Activated naive CD8-positive, alpha-beta T cell treated with anti-CD3 and anti-CD28 coated beads, Interleukin-2, amount 50 U/mL, for 16 hours (primary cell): ENCODE measurements at places on chromosomes 12 and 14.
A peak's percentile ranks its signal among the peaks of the same experiment; 100 is the strongest.

GRCh38 chr12:62813031-62813829 is 121.7 kb downstream of the PPM1H start:
- DNase-seq = no peak

DNA sequence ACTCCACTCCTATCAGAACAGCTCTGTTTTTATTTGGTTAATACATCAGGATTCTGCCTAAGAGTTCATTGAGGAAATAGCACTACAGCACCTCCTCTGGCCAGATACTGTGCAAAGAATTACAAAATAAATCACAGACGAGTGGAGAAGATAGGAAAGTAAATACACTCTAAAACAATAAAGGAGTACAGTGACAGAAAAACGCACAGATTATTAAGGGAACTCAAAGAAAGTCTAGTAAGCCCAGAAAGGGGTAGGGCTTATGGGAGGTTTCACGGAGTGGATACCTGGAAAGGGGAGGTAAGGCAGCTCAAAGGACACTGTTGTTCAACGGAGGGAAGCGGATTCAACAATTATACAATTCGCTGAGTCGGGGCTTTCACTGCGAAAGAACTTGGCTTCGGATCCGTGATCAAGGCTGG is 5.5 kb downstream of the OR10AD1 start:
- DNase-seq = no peak

DNA sequence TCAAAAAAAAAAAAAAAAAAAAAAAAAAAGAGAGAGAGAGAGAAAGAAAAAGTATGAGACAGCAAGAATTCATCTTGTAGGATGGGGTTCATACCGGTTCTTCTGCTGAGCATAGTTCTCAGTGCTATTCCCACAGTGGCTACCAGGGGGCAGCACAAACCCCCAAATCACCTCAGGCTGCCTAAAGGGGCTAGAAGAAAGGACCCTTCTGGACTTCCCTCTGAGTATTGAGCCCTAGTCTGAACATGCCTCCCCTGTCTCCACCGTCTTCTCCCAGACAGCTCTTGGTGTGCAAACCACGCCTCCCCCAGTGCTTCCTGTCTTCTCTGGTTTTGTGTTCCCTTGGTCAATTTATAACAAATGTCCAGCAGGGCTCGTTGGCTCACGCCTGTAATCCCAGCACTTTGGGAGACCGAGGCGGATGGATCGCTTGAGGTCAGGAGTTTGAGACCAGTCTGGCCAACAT is 31.3 kb upstream of the SMUG1 start:
- DNase-seq = peak; percentile 37

GRCh38 chr14:60648934-60649874 is at the start of gene SIX1:
Gene SIX1, minus strand, starts transcription at chr14:60649477. Its CDS starts 288 bp downstream, at chr14:60649189.
- DNase-seq = no peak

GRCh38 chr14:72599579-72600470 is 294.1 kb downstream of the DPF3 start:
- no peak for DNase-seq

DNA sequence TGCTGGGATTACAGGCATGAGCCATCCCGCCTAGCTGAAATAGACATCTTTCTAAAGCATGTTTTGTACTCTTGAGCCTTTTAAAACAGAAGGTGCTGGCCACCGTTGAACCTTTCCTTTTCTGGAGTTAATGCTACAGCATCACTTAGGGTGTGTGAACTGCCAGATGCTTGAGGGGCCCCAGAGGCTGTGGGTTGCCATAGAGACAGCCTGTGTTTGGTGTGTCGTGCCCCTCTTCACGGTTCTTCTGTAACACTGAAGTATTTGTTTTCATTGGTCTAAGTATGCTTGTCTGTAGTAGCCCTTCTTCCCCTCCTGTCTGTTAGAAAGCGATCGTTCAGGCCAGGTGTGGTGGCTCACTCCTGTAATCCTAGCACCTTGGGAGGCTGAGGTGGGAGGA is 30.8 kb downstream of the PLEKHG3 start:
- DNase-seq = no peak

DNA sequence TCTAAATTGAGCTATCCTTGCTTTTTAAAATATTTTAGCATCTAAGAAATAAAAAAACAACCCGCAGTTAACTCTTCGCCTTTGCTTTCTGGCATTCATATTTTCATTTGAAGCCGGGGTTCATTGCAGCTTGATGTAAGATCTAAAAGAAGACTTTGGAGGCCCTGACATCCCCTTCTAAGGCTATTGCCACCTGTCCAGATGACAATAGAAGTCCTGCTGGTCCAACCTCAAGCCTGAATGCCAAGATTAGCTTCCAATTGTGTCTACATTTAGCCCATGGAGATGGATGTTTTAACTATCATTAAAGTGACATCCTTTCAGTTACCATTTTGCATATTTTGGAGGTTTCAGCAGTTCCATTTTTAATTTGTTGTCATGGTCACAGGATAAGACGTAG is 51.6 kb upstream of the ATP2A2 start:
- no peak for DNase-seq

- no peak for DNase-seq
These were observed 237.6 kb downstream of the BCAT1 start for GRCh38 chr12:24711056-24712008.

GRCh38 chr12:124306686-124307555 is 12.0 kb downstream of the RFLNA start:
- no peak for DNase-seq

DNA sequence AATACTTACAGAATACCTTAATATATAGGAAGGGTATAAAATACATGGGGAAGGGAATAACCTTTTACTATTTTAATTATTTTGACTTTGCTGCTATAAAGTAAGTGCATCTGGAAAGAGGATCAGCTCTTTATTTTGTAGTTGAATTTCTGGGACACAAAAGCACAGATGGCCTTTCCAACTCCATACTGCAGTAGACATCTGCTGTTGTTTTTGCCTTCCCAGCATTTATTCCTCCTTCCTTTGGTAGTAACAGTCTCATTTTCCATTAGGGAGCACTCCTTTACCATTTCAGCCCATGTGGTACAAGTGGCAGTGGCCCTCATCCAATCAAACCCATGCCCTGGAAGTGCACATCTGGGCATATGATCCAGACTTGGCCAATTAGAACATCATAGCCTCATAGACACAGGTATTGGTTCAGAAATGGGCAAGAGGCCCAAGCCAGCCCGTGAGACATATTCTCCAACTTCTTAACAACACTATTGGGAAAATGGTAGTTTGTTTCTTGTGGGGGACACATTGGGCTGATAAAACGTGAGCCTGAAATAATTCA is 64.8 kb upstream of the YARS2 start:
- no peak for DNase-seq

DNA sequence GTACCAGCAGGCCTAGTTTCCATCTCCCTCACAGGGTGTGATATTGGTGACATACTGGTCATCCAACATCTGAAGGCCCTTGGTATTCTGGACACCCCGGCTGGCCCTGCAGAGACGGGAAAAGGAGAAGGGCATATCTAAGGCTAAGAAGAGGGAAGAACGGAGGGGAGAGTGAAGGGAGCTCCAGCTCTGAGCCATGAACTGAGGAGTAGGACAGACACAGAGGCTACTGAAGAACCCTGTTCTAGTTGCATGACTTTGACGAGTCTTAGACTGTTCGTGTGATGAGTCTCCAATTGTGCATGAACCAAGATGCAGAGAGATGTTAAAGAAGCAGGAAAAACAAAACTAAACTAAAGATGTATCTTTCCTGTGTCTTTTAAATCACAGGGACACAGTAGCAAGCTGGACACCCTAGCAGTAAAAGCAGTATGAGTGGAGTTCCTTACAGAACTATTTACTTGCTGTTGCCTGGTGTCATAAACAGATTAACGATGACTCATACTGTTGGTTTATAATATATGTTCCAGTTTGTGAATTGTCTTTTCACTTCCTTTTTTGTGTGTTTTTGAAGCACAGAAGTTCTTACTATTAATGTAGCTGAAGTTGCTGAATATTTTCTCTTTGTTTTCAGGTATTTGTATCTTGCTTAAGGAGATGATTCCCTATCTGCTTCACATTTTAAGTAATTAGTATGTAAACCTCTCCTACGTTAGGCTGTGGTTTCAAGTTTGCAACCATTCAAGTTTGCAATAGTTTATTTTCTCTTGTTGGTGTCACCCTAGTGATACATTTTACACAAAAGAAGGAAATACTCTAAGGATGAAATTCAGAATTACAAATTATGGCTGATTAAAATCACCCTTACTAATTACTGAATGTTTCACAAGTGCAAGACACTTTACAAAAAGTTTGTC is 15.7 kb downstream of the FAR2 start:
- DNase-seq = no peak

DNA sequence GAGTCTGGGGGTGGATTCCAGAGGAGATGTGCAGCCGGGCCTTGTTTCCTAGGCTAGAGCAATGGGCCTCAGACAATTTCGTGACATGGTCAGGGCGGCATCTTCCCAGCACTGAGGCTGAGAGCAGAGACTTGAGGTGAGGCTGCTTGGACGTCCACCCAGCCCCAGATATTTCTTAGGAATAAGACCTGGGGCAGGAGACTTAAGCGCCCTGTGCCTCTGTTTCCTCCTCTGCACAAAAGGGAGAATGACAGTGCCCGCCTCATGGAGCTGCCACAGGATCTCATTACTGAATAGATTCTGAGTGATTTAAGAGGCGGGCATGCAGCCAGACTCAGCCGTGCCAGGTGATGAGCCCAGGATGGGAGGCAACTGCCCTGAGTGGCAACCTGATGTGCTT is 297.9 kb upstream of the SFSWAP start:
- DNase-seq = no peak

DNA sequence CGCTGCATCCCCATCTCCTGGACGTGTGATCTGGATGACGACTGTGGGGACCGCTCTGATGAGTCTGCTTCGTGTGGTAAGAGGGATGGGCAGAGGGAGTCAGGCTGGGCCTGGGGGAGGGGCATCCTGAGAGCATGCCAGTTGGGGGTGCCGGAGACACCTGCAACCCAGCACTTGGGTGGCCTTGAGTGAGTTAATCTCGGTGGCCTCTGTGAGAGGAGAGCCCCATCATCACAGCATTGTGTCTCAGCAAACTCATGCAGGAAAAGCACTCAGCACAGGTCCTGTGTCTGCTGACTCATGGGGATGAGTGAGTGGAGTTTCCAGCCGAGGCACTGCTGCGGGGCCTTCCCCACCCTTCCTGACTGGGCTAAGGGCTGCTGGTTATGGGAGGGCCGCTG is 19.6 kb upstream of the LRP1-AS start:
- no peak for DNase-seq

DNA sequence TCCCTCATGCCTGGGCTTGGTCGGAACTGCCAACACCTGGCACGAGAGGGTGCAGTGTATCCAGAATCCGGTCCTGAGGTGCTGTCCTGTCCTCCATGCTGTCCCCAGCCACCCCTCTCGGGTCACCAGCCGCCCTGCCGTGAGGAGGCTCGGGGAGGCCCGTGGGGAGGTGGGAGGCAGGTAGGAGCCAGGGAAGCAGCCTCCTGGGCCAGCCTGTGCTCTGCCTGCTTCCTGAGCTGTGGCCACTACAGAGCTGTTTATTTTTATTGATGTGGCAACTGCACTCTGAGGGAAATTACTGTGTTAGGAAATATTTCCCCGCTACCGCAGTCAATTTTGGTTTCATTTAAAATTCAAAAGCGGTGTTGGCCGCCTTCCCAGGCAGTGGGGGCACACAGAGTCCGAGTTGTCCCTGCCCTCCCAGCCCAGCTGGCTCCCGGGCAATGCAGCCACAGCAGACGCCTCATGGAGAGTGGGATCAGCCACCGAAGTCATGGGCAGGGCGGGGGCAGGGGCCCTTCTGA is 18.3 kb downstream of the NOC4L start:
- DNase-seq = no peak

- no peak for DNase-seq
These were observed 2.4 kb upstream of the MIPOL1 start for GRCh38 chr14:37195327-37195726.

DNA sequence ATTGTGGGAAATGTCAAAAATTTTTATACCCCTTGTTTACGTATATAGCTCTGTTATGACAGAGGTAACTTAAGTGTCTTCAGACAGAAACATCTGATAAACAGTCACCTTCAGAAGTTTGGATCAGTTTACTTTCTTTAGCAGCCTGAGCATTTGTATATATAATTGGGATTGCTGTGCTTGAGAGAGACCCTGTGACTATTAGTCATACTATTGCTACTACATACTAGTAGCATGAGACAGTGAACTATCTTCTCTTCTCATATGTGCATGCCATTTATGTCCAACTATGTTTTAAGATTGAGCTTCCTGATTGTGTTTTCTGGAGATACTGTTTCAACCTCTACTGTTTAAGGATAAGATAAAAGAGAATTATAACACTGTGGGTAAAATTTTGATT is 101.5 kb downstream of the PDE6H start:
- DNase-seq = no peak

- DNase-seq = no peak
These were observed 7.1 kb upstream of the EP400 start for GRCh38 chr12:131942671-131943070.

GRCh38 chr14:40618225-40618898 is 988.3 kb upstream of the LRFN5 start:
- DNase-seq = no peak

DNA sequence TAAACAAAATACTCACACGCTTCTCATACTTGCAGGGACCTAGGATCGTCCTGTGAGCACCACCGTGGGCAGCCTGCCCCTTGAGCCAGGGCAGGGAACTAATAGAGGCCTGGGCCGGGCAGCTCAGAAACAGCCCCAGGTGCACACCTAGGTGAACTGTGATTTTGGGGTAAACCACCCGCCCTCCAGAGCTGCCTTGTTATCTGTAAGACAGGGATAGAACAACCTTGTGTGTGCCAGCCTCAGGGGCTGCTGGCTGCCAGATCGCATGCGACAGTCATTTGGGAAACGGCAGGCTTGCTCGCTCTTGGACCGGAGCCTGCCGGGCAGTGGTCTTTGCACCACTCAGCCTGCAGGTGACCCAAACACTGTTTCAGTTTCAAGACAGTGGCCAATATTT is 86.8 kb downstream of the ADGRD1 start:
- DNase-seq = no peak

DNA sequence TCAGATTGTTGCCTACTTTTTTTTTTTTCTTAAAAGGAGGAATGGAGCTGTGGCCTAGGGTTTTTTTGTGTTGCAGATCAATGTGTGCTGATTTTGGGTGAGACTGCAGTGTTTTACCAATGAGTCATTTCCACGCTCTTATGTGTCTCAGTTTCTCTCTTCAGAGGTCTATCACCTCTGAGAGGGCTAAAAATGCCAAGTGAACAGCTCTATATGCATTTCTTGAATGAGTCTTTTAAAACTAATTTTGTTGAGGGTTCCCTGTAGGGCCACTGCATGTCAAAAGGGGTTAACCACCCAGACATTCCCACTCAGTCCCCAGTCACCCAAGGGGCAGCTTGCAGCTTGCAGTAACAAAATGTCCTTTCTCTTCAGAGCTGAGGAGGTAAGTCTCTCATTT is 24.3 kb upstream of the GLIPR1L2 start:
- DNase-seq = no peak

DNA sequence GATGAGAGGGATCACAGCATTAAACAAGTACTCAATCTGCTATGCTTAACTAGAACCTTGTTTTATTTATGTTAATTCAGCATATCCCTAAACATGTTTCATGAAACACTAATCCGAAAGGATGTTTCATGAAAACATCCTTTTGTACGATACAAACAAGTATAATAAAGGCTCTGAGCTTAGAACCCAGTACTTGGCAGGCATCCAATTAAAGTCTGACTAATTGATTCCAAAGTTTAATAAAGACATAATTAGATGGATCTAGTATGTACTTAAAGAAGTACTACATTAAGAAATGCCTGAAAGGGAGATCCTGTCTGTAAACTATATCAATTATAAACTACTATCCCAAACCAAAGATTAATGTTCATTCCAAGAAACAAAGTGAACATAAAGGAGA is 51.8 kb downstream of the SCAF11 start:
- no peak for DNase-seq
